ENCODE measurements at places on chromosomes 7 and 10.
A peak's percentile ranks its signal among the peaks of the same experiment; 100 is the strongest.

DNA sequence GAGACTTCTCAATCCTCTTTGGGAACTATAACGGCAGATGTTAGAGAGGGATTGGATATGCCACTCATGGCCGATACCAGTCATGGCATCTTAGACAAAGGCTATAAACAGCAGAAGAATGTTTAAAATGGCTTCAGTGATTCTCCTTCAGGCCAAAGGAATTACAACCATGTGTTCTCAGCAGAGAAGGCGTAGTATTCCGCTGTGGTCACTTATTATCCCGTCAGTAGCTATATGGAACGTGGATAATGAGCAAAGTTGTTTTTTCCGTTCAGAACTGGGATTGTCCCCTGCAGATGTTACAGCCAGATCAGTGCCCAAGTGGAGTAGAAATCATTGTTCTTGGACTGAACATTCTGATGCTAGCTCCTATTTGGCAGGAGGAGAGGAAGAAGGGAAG is 43.1 kb downstream of the TEX36 start:
- DNase-seq: no peak

DNA sequence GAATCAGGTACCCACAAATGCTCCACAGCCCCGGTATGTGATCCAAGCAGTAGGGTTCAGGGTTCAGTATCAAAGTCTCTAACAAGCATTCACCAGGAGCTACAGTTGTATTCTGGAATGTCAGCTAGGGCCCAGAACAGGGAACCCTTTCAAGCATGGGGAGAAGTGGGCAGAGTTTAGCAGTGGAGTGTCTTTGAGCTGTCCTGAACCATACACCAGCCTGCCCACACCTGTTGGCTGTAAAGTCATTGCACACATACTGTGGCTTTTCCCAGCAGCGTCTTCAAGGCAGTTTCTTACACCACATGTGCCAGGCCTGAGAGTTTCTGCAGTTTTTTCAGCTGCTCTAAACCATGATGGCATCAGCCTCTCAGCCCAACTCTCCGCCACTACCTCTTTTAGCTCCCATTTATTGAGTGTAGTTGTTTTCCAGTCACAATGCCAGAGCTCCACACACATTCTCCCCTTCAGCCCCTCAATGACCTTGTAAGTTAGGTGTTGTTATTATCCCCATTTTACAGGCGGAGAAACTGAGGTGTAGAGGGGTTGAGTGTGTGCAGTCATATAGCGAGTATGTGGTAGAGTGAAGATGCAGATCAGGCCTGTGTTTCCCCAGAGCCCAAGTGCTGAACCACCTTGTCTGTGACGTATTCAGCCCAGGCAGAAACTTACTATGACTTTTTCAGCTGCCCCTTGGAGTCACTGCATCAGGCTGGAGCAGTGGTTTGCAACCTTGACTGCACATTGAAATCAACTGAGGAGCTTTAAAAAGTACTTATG is 83.1 kb downstream of the CHN2 start:
- DNase-seq: no peak

GRCh38 chr7:18425838-18426445 is 69.6 kb upstream of the HDAC9 start:
- DNase-seq: no peak

DNA sequence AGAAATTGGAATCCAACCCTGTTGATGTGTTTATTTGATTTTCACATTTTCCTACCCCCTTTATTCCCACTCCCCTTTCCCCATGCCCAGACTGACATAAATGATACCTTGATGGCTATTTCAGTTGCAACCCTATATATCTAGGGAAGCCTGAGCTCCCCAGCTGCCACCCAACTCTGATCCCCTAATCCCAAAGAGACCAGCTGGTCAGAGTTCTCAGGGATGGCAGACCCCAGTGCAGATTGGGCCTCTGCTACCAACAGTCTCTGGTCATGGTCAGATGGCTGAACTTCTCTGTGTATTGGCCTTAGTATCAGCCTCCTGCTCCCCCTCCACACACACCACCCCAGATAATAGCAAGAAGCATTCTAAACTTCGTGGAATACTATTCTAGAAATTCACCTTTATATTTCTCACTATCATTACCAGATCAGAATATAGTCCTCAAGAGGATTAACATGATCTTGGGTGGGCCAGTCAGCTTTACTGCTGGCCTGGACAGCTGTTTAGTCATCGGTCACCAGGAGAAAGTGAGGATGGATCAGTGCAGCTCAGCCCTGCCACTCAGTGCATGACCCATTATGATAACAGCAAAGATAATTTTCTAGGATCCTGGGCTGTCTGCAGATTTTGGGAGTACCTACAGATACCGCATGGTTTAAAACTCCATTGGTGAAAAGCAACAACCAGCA is 24.5 kb upstream of the BTRC start:
- no peak for DNase-seq

DNA sequence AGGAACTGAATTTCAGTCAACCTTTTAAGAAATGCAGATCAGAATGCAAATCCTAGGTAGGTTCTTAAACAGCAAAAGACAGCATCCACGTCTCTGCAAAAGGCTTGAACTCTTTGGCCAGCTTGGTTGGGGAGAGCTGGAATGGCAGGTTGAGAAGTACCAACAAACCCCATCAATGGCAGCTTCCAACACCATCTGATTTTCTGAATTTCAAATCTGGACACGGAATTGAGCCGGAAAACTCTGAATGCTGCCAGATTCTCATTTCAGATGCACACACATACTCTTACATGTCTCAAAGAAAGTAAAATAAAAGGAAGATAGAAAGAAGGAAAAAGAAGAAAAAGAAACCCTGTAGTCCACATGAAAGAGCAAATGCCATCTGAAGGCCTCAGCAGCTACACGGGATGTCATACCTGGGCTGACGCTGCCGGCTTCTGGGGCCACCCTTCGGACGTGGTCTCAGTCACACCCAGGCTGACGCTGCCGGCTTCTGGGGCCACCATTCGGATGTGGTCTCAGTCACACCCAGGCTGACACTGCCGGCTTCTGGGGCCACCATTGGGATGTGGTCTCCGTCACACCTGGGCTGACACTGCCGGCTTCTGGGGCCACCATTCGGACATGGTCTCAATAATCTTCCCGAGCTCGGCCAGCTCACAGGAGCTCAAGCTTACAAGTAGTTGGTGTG is 165.3 kb downstream of the PTPRN2 start:
- no peak for DNase-seq

DNA sequence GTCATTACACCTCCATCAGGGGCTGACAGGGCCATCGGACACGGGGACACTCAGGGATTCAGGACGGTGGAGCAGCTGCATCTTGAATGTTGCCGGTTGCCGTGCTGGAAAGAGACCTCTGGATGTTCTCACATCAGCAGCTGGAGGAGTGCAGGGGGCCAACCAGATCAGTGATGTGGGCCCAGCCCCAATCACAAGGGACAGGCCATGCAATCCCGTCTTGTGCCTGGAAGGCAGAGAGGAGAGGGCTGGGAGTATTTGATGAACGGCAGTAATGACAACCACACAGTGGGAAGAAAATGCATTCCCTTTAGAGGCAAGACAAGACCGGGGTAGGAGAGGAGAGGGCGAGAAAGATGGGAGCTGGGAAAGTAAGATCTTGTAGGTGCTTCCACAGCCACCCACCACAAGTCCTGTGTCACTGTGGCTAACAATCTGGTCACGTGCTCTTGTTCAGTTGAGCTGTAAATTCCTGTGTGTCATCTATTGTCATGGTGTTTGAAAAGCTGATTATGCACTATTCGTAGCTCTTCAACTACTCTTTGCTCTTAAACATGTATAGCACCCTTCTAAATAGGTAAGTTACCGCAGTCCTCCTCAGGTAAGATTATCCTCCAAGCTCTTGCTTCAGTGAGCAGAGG is 85.9 kb upstream of the LEP start:
- DNase-seq: no peak

DNA sequence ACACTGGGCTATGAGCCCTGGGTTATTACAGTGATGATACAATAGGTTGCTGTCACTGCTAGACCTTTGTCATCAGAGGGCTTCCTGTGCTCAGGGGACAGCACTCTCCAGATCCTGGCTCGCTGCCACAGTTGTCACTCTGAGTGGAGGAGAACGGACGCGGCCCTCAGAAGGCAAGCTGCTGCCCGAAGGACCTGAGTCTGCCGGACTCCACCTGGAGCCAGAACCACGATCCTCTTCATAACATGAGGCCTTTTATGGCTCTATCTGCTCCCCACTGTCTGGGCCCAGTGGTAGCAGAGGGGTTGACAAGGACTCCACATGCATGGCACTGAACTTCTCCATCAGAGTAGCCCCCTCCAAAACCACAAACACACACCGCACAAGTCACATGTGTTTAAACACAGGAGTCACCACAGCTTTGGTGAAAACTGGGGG is 94.7 kb upstream of the EFCAB10 start:
- DNase-seq: peak; percentile 55

DNA sequence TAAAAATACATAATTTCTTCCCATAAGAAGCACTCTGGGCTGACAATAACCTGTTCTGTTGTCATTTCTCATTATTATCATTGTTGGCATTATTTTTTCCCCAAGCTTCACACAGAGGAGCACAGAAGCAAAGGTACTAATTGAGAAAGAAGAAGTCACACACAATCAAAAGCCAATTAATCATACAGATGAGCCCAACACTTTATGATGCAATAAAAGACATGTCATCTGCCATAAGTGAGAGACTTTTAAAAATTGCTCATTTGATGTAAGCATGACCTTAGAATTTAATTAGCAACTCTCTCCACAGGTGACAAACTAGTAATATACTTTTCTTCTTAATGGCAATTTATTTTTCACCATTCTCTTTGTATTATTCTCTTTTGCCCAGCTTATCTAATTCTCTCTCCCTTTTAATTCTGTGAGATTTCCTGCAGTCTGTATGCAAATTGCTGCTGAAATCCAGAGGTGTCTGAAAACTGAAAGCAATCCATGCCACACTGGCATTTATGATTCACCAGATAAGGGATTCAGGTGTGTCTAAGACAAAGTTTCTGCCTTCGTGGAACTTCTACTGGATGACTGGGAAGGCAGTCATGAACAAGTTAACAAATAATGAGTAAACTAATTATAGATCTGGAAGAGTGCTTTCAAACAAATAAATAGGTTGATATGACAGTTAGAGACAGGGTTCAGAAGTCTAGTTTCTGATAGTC is 203.5 kb downstream of the CHCHD3 start:
- DNase-seq: no peak

DNA sequence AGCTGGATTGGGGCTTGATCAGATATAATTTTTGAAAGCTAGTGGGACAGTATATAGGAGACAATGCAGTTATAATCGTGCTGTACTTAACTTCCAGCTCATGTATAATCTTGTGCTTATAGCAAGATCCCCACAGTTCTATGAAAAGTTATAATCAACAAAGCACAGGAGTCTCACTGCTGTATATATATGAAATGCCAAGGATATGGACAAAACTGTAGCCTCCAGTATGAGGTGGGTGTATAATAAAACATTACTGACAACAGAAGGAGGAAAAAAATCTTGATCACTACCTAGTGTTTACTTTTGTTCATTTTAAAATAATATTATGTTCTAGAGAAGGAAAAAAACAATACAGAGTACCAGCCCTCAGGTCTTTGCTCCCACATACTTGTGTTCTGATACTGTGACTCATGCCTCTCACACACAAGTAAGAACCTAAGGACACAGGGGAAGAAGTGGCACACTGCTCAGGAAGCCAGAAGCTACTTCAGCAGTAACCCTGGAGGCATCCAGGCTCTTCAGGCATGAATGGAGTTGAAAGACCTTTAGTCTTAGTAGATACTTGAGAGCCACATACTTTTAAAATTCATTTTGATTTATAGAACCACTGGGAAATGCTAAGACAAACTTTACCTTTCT is 265.7 kb upstream of the IMMP2L start:
- no peak for DNase-seq

- no peak for DNase-seq
These were observed 15.3 kb downstream of the IGF2BP3 start for GRCh38 chr7:23454881-23455526.

- no peak for DNase-seq
These were observed 25.8 kb upstream of the GPR37 start for GRCh38 chr7:124791426-124791825.

- DNase-seq: no peak
These were observed 485.8 kb downstream of the PLXDC2 start for GRCh38 chr10:20302033-20302432.

DNA sequence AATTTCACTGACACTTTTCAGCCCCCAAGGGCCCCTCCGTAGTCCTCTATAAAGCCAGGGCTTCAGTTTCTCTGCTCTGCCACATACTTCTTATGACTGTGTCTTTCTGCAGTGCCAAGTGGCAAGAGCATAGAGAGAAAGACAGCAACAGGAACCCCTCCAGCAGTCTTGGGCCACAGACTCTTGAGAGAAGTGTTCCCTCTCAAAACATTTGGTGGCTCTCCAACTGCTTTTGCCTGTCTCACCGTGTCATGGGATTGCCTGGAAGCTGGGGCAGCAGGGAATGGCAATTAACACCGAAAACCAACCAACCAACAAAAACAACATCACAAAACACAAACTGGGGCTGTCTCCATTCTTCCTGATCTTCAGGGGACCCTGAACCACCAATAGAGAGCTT is 73.8 kb upstream of the ELN start:
- DNase-seq: no peak

DNA sequence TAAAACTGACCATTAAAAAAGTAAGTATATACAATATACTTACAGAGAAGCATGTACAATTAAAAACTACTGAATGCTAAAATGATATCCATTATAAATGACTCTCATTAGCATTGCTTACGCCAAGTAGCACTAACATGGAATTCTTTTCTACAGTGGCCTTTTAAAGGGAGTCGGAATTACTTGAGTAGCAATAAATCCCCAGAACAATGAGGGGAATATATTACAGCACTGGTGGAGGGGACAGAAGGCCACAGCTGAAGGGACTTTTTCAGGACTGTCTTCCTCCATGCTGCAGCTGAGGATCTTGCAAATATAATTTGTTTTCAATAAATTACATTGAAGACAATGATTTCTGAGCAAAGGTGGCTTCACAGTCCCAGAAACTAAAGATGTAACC is 97.0 kb downstream of the ALOX5 start:
- no peak for DNase-seq
